Prostate gland (tissue), 2 donors: ENCODE measurements at places on chromosomes 1 and 21. TPM values are rescaled to one million over a fixed set of nuclear protein-coding genes. Genes with fewer than 3 reads are reported as not detected.

AADACL3 gene
- total RNA-seq: not detected

CRABP2 gene
- total RNA-seq: 30.8 TPM

SLC35A3 gene
- total RNA-seq: 32.0 TPM

SELENBP1 gene
- total RNA-seq: 108 TPM

S100A8 gene
- total RNA-seq: 1.5 TPM
